Brain microvascular endothelial cell (primary cell): ENCODE measurements at places on chromosomes 5 and 9.

GRCh38 chr5:11234501-11234911 lies 473.5 kb upstream of the DAP start:
- no peak for DNase-seq

GRCh38 chr5:583645-584044 lies 28.5 kb upstream of the CEP72 start:
- no peak for DNase-seq

DNA sequence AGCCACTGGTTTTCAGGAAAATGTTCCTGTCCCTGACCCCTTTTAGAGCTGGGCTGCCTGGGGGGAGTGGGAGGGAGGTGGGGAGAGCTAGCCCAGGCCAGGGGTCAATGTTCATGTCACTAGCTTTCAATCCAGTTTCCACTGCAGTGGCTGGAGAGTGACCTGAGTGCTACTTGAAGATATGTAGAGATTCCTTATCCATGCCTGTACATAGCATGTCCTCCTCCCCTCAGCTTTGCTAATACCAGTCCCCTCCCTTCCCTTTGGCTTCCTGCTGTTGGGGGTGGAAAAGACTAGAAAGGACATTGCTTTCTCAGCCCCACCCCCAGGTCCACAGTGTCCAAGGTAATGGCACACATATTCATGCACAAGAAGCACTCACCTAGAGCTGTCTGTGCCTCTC lies 7.8 kb downstream of the DNAJB5 start:
- DNase-seq, result no peak

DNA sequence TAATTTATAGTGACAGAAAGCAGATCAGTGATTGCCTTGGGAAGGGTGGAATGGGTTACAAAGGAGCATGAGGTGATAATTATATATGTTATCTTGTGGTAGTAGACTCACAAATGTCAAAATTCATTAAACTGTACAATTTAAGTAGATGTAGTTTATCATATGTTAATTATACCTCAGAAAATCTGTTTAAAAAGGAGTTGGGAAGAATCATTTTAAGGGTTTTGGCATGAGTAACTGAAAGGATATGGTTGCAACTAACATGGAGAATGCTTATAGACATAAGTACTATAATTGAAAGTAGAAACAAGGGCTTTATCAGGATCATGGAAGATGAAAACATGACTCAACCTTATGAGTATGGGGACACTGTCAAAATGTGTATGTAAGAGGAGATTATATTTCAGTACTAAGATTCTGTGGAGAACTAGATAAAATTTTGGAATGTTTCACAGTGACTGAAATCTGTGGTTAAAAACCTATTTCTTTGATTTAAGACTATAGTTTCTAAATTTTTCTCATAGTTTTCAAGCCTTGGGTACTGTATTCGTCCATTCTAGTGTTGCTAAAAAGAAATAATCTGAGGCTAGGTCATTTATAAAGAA lies 73.3 kb downstream of the FCHO2 start:
- peak; percentile 16 for DNase-seq

DNA sequence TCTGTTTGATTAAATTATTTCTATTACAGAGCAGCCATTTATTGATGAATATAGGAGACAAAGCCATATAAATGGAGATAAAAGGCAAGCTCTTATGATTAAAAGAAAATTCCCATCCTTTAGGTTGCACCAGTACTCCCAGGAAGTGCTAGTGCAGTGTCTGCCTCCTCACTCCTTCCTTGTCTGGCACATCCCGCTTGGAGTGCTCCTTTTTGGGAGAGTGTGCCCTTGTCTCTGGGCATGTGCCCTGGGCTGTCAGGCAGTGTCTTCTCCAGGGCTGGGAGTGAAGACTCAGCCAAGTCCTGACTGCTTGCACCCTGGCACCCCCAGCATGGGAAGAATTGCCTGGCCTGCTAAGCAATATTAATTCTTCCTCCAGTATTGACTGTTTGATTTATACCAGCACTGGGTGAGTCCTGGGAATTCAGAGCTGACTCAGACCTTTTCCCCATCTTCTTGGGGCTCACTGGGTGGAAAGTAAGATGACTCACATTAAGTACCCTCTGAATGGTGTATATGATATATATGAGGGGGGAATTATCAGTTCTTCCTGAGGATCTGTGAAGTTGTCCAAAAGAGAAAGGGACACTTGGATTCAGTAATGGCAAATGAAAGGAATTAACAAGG lies 62.1 kb downstream of the ZSWIM6 start:
- DNase-seq, result no peak

- no peak for DNase-seq
Measured at GRCh38 chr5:80884086-80884813, 75.9 kb upstream of the RASGRF2 start.

GRCh38 chr5:127236254-127236653 lies 54.3 kb upstream of the MEGF10 start:
- no peak for DNase-seq

DNA sequence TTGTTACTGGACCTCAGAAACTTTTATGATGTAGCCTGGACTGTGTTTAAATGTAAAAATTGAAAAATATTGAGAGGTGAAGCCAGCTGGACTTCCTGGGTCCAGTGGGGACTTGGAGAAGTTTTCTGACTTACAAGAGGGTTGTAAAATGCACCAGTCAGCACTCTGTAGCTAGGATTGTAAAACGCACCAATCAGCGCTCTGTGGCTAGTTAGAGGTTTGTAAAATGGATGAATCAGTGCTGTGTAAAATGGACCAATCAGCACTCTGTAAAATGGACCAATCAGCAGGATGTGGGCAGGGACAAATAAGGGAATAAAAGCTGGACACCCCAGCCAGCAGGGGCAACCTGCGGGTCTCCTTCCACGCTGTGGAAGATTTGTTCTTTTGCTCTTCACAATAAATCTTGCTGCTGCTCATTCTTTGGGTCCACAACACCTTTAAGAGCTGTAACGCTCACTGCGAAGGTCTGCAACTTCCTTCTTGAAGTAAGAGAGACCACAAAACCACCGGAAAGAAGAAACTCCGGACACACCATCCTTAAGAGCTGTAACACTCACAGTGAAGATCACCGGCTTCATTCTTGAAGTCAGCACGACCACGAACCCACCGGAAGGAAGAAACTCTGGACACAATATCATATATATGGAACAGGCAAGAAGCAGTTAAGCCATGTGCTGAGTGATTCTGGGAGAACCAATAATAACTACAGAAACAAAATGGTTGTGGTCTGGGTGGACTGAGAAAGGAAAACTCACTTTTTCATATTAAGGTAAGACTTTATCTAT lies 201.3 kb downstream of the GABRG2 start:
- DNase-seq, result no peak

DNA sequence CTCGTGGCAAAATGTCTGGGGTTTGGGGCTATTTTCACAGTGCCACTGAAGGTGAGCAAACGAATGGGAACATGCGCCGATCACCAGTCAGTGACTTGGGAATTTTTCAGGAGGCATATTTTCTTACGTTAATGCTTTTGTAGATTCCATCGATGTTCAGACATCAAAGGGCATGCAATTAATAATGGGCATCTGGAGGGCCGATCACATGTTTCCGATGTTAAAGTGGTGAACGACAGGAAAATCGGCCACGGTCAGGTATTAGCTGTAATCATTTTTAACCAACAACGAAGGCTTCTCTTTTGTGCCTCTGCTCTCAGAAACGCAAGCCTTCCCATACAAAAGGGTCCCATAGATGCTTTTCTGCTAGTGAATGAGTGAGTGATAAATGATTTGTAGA lies 155.0 kb upstream of the PITX1 start:
- DNase-seq, result no peak

GRCh38 chr5:113358696-113359095 lies 76.1 kb downstream of the TSSK1B start:
- no peak for DNase-seq

GRCh38 chr5:132466433-132467286 lies 23.9 kb downstream of the IRF1 start:
- peak; percentile 86 for DNase-seq

GRCh38 chr5:143147383-143147782 lies 256.1 kb downstream of the NR3C1 start:
- DNase-seq, result no peak

GRCh38 chr5:142971303-142972013 lies 201.3 kb downstream of the ARHGAP26 start:
- no peak for DNase-seq

DNA sequence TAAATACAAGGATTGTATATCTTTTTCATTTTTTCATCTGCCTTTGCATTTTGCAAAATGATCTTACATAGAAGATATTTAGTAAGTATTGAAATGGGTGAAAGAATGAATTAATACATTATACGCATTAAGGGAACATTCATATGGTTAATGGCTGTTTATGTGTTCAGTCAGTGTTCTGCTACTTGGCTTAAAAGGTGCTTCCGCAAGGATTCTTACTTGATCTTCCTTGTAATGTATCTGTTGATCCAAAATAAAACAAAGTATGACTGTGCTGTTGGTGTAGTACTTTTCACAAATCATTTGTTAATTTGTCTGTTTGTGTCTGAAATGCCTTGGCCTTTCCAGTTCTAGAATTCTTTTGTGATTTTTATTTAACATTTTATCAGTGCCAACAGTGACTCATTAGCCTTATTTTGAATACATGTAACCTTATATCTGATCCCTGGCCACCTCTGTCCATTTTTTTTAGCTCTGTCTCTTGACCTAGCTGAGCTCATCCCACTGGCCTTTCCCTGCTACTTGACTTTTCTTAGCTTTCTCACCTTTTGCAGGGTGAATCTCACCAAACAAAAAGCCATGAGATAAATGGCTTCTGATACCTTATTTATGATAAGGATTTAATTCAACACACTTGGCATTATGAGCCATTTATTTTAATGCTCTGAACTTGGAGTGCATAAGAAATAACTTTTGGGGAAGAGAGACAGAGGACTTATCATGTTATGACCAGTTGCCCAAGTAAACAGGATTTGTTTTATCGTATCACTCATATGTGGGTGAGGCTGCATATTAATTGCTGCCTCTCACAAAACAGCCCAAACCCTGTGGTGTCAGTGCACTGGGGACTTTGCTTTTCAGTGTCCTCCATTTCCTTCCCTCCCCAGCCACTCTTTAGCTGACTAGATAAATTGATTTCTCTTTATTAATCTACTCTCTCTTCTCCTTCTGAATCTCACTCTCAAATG lies 340.3 kb downstream of the KDM4C start:
- peak; percentile 9 for DNase-seq

- no peak for DNase-seq
Measured at GRCh38 chr5:60727033-60727679, 27.2 kb upstream of the DEPDC1B start.

DNA sequence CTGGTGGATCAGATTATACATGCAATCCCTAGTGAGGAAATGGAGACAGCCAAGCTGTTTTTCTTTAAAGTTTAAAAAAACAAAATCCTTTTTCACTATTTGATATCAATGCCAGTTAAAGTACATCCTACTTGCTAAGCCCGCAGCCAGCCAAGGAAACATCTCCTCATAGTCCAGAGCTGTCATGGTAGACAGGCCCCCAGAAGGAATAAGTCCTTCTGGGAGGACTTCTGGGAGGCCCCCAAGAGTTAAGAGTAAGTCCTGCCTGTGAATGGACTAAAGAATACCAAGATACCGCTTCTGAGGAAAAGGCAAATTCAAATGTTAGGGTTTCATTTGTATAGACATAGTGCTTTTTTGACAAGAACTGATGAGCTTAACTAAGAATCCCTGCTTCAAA lies 38.3 kb downstream of the MOCS2 start:
- no peak for DNase-seq

- DNase-seq, result no peak
Measured at GRCh38 chr5:170650850-170651249, 132.7 kb upstream of the GABRP start.

DNA sequence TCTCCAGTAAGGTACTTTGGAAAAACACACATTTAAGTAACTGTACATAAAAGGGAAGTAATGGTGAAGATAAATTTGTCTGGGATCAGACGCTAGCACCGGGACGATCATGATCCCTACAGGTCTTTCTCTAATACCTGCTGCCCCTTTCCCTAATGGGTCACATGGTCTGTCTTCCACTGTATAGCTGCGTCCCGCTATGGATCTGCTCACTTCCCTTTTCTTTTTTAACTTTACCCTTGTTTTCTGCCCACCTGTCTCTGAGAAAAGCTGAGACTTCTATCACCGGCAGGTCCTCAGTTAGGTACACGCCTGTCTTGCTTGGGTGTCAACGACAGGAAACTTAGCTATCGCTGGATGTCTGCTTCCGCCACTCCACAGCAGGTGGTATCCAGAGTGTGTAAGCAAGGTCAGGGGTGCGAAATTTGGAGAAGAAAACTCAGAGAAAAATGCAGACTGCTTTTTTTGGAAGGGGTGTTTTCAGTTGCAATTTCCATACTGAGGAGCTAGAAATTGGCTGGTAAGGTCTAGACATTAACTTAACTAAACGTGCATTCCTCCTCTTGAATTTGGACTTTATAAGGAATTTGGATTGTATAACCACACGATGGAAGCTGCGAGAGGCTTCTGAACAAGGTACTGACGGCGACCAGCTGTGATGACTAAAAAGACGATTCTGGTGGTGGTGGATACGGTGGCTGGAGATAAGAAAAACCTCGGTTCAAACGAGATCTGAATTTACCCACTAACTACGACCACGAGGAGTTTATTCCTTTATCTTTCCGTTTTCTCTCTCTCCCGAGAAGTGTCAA lies 1.1 kb upstream of the ICE1 start:
- DNase-seq, result peak; percentile 32

DNA sequence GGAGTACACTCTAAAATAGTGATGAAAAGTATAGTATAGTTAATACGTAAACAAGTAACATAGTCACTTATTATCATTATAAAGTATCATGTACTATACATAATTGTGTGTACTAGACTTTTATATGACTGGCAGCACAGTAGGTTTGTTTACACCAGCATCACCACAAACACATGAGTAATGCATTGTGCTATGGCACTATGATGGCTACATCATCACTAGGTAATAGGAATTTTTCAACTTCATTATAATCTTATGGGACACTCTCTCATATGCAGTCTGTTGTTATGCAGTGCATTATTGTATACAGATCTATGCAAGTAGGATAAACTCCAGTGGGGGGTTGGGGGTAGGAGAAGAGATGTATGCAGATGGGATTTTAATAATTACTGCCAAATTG lies 52.7 kb upstream of the ELL2 start:
- no peak for DNase-seq

DNA sequence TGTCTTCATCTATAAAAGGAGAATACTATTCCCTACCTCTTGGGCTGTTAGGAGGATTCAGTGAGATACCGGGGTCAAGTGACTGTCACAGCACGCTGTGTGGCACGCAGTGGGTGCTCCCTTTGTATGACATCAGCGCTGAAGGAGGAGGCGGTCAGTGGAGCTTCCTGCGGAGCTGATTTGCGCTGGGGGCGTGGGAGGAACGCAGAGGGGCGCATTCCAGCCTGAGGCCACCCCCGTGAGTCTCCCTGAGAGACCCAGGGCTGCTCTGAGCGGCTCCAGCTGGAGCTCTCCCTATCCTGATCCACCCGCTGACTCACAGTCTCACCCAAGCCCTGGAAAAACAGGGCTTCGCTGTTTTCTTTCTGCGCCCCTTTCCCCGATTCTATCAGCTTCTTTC lies 24.3 kb upstream of the NEURL1B start:
- peak; percentile 69 for DNase-seq

DNA sequence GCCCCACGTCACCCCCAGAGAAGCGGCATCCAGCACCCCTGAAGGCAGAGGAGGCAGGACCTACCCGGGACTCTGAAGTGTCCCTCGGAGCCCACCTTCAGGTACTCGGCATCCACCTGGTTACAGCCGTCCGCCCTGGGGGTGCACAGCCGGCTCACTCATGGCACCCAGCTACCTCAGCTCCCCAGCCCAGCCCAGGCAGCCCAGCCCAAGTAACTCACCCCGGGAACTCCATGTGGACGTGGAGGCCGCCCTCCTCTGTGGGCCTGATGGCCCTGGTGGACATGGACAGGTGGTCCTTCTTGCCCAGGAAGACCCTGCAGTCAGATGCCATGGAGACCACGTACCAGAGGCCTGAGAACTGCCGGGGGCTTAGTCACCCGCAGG lies 676 bp downstream of the LCN15 start:
- DNase-seq, result no peak
